K562 (cell line): ENCODE measurements at places on chromosomes 5 and 9.
A peak's percentile ranks its signal among the peaks of the same experiment; 100 is the strongest.

GRCh38 chr5:7565559-7565958 lies 169.6 kb downstream of the ADCY2 start:
- no peak for DNase-seq

GRCh38 chr5:111143910-111144309 lies 51.8 kb downstream of the WDR36 start:
- DNase-seq, result no peak

GRCh38 chr9:127557998-127558546 lies 54.0 kb upstream of the STXBP1 start:
- no peak for DNase-seq

GRCh38 chr9:4272126-4272525 lies 27.7 kb downstream of the GLIS3 start:
- no peak for DNase-seq

DNA sequence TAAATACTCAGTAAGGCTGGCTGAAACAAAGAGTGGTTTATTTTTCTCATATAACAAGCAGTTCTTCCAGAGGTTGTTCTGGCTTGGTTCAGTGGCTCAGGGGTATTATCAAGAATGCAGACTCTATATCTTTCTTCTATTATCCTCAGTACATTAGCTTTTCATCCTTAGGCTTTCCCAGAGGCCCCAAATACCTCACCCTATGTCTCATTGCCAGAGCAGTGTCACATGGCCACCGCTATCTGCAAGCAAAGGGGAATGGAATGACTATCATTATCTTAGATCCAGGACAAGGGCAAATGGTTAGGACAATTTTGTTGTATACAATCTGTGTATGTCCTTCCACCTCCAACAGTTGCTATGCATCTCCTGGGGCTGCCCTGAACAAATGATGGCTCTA lies 69.0 kb upstream of the SNX2 start:
- DNase-seq, result no peak

- no peak for DNase-seq
Observed at GRCh38 chr5:50727149-50727496, 60.7 kb downstream of the PARP8 start.

GRCh38 chr5:152560512-152561137 lies 155.5 kb upstream of the NMUR2 start:
- DNase-seq, result peak; percentile 27

- no peak for DNase-seq
Observed at GRCh38 chr9:78112004-78112403, 80.4 kb upstream of the GNAQ start.

DNA sequence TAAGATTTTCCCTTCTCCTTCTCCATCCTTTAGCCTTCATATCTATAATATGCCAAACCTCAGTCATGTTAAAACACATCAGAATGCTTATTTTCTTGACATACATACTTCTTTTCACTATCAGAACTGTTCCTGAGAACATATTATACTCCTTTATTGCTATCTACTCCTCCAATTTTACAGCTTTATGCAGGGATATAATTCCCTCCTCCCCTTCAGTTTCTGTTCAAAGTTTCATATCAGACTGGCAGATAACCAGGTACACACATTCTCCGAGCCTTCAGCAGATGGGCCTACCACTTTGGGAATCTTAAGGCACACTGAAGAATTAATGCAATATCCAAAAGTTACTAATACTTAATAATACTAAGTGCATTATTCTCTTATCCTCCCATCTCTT lies 29.1 kb downstream of the FAM169A start:
- no peak for DNase-seq

- no peak for DNase-seq
Observed at GRCh38 chr5:83937837-83938236, 217.2 kb upstream of the HAPLN1 start.

DNA sequence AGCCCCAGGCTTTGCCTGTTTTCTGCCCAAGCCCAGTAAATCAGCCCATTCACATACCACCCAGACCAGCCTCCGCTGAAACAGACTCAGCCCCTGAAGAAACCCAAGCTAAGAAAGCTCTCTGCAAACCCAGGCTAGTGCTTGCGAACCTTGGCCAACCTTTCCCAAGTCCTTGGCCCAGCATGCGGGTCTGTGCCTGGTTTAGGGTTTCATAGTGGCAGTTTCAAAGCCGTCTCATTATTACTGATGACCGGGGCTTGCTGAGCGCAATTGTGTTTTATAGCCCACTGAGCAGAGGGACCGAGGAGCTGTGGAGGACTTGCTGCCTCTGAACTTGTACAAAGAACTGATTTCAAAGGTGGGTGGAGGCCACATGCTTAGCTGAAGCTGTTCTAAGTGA lies 584.3 kb downstream of the BNC2 start:
- DNase-seq, result no peak

- peak; percentile 72 for DNase-seq
Observed at GRCh38 chr5:168219515-168220410, 71.7 kb upstream of the WWC1 start.

- DNase-seq, result no peak
Observed at GRCh38 chr5:157913575-157913974, 54.6 kb upstream of the CLINT1 start.

- DNase-seq, result no peak
Observed at GRCh38 chr9:85401998-85402397, 339.8 kb downstream of the AGTPBP1 start.

DNA sequence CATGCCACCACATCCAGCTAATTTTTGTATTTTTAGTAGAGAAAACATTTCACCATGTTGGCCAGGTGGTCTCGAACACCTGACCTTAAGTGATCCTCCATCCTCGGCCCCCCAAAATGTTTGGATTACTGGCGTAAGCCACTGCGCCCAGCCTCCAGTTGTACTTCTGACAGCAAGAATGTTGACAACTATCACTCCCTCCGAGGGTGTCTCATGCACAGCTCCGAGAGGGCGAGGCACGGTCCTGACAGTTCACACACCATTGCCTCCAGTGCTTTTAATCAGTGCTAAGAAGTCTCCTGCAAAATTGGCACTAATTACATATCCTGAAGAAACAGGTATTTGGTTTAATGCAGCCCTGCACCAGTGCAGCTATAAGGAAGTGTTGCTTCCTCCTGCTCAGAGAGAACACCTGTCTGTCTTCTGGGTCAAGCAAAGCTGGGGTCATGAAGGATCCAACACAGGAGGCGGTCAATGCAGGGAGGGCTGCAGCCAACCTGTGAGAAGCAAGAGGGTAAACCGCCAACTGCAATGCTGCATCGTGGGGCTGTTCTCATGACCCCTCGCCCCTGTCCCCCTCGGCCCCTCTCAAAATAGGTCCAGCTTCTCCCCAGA lies 184.0 kb downstream of the MED10 start:
- no peak for DNase-seq

DNA sequence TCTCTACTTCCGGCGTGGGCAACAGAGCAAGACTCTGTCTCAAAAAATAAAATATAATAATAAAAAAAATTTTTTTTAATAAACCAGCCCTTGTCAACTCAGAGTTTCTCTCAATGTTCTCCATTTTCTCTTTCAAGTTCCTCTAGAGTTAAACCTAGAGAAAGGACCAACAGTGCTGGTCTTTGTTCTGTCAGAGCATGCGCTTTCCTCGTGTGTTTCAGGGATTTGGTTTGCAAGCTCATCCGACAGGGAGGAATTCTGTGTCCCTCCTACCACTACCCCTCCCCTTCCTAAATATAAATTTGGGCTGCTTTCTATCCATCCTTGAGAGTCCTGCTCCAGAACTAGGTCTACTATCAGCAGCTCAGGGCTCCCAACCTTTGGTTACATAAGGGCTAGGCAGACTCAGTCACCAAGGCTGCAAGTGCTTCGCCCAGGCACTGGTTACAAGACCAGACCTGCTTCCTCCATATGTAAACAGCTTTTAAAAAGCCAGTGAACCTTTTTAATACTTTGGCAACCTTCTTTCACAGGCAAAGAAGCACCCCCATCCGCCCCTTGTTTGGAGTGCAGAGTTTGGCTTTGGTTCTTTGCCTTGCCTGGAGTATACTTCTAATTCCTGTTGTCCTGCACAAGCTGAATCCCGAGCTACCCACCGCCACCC lies 13.5 kb downstream of the SETX start:
- no peak for DNase-seq

- peak; percentile 14 for DNase-seq
Observed at GRCh38 chr5:89282554-89283510, 399.8 kb upstream of the MEF2C start.

DNA sequence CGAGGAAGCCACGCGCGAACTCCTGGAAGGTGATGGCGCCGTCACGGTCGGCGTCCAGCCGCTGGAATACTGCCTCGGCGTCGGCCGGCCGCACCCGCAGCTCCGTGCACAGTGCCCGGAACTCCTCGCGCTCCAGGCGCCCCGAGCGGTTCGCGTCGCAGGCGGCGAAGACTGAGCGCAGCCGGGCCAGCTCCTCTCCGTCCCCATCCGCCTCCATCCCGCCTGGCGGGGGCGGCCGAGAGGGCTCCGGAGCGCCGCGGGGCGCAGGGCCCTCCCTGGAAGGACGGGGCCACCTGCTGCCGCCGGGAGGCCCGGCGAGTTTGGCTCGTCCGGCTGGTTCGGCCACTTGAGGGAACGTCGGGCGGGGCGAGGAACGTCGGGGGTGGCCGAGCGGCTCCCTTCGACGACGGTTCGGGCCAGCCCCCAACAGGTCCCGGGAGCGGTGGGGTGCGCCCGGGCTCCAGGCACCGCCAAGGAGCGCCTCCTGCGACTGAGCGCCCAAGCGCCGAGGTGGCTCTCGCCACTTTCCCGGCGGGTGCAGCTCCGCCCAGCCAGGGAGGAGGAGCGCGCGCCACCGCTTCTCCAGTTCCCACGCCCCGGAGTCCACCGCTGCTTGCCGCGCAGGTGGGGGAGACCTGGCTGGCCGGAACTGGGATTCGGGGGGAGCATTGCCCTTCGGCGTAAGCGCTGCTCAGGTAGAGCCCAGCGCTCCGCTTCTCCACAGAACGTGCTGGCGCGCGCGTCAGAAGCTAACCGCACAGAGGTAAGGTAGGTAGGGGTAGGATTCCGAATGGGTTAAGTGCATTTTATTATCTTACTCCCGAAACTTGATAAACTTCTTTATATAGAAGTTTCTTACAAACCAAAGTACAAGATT lies at the start of gene RASEF:
RASEF (minus strand) TSS at position 492 of the 877 bp plus-strand sequence; CDS start at position 217, 275 bp downstream.
- DNase-seq, result no peak

DNA sequence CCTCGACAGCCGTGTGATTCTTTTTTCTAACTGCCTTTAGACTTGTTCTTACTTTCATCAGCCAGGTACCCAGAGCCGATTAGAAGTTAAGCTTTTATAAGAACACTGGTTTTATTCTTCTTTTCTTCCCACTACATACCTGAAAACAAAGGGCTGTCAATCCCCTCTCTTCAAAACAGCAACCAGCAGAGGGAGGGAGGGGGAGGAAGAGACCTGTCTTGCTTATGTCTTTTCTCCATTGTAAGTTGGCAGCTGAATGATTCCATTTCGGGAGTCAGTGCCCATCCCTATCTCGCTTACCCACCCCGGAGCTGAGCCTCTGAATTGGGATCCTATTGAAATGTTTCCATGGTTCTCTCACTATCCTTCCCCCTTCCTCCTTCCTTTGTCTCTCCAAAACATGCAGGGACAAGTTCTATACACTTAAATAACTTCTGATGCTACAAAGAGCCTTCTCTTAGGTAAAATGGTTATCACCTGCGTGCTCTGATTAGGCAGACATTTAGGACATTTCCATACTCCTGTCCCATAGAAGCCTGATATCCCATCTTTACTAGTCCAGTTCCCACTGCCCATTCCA lies 83.9 kb upstream of the WWC1 start:
- DNase-seq, result no peak

DNA sequence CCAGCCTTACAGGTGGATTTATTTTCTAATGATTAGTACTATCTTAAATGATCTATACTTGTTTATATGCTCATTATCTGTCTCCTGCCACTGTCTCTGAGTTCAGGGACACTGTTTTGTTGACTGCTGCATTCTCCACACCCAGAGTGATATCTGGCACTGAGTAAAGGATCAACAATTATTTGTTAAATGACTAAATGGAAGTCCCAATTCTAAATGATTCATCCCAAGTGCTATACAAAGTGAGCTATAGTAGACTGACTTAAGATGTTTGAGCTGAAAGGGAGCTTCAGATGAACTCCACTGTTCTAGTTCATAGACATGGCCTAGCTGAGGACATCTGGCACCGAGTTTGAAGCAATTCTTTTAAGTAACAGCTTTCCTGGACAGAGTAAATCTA lies 40.5 kb downstream of the ITGA2 start:
- DNase-seq, result no peak

DNA sequence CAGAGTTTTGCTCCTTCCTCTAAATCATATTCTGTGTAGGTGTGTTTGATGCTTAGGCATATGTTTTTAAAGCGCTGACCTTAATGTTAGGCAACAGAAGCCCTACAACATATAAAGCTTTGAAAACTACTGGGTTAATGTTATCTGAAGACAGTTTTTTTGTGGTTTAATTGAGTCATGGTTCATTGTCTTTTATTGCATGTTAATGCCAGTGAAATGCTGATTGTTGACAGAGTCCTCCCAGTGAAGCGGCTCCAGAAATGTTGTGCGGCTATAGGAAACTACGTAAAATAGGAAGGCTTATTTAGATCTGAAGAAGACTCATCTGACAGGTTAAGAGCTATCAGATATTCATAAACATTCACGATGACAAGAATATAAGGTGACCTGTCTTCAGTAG lies 424.6 kb downstream of the CCDC171 start:
- no peak for DNase-seq

GRCh38 chr5:25944786-25945185 lies 1093.6 kb downstream of the CDH9 start:
- DNase-seq, result no peak

GRCh38 chr9:128072144-128073021 lies 4.4 kb downstream of the SLC25A25 start:
- DNase-seq, result peak; percentile 56

DNA sequence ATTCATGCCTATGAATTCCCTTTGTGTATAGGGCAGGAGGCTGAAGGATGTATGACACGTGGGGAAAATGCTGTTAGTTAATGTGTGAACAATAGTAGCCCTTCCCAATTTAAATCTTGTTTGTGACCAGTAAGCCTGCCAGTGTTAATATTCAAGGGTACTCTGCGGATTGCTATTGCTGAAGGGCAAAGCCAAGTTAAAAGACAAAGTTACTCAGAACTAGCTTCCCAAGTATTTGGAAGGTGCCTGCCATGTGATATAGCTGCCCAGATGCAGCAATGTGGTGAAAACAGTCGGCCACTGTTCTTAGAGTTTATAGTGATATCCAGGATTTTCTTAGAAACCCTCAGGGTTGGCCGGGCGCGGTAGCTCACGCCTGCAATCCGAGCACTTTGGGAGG lies 34.6 kb downstream of the MARVELD2 start:
- DNase-seq, result no peak

GRCh38 chr5:110630350-110630749 lies 96.1 kb downstream of the TMEM232 start:
- no peak for DNase-seq

GRCh38 chr9:15310107-15310850 lies 3.3 kb upstream of the TTC39B start:
- DNase-seq, result no peak

- DNase-seq, result no peak
Observed at GRCh38 chr9:117414220-117414905, 494 bp downstream of the ASTN2 start.

GRCh38 chr5:134118212-134118835 lies 3.8 kb downstream of the TCF7 start:
- DNase-seq, result no peak
